NCI-H2081 (cell line): ENCODE measurements at places on chromosomes 1 and 21.

- no peak for DNase-seq
These were observed 6.1 kb downstream of the STX12 start for GRCh38 chr1:27779122-27779521.

DNA sequence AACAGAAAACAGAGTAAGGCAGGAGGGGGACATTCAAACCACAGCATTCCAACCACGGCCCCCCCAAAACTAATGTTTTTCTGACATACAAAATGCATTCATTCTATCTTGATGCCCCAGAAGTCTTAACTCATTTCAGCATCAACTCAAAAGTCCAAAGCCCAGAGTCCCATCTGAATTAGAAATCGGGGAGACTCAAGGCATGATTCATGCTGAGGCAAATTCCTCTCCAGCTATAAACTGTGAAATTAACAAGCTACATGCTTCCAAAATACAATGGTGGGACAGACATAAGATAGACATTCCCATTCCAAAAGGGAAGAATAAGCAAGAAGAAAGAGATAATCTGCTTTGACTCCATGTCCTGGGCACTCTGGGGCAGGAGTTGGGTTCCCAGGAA, 73.9 kb downstream of the KCNJ15 start:
- DNase-seq: no peak

DNA sequence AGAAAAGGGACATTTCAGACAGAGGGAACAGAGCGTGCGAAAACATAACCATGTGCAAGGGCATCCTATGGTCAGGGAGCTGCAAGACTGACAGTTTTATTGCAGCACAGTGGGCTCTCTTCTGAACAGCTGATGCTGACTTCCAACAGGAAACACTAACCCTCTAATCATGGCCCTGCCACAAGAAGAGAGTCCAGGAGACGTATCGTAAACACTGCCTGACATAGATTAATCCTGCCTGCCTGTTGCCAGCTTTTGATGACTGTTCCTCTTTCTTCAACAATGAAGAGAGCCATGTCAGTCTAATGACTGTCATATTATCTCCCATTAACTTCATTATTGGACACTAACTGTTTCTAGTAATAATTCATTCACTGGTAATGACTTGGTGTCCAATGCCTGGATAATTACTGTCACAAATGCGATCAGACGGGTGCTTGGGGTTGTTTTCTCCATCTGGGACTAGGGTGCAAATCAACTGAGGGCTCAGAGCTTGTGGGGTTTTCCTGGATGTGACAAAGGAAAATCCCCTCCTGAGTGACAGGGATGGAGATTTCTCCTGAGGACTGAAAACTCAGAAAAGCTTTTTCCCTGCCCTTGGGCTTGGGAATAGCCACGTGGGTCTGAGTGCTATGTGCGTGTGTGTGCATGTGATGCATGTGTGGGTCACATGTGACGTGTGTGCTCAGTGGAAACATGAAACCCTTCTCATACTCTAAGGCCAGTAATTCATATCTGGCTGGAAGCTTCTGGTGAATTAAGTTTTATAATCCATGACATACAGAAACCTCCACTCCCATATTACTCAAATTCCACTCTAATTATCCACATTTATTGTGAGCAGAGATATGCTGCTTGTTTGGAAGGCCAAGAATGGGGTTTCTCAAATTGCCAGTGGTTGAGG, 144.0 kb upstream of the PLXNA2 start:
- DNase-seq: peak; percentile 85

DNA sequence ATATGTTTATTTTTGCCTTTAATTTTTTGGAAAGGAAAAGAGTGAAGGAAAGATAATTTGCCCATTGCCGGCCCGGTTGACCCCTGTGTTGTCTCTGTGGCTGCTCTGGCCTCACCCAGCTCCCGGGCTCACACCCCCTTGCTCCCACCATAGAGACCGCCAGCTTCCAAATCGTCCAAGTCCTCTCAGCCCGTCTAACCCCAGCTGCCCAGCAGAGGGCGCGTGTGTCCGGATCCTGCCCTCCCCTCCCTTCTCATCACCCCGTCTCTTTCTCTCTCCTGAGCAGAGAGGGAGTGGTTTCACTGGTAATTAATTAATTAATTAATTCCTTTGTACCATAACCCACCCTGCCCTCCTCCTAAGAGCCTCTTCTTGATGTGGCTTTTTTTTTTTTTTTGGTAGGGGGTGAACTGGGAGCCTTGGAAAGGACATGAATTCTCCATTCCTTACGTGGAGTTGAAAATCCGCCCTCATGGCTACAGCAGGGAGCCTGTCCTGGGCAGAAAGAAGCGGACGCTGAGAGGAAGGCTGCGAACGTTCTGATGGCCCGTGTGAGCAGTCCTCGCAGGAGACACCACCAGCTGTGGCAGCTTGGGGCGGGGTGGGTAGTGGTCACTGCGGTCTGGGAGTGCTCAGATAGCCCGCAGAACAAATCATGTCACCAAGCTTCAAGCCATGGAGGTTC, 45.9 kb downstream of the KIAA0040 start:
- peak; percentile 67 for DNase-seq

- DNase-seq: peak; percentile 86
These were observed 51.6 kb downstream of the PLPP3 start for GRCh38 chr1:56527548-56528302.

- DNase-seq: no peak
These were observed 90.8 kb downstream of the VAV3 start for GRCh38 chr1:107874221-107874620.

GRCh38 chr1:224619209-224619608, 3.1 kb downstream of the CNIH3 start:
- DNase-seq: no peak

DNA sequence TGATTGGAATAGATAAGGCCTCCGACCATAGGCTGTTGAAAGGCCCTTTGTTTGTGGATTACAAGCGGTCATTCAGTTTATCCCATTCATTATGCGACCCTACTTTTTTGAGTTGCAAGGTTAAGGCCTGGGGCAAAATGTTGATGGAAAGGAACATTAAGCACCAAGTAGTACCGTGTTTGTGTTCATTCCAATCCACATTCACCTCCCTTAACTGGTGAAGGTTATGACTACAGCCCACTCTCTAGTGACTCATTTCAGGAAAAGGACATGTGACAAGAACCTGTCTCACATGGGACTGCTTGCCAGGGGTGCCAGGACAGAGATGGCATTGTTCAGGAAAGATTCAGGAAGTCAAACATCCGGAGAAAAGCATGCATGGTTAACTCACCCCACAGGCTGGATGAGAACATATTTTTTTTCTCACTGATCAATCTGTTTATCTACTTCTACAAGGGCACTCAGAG, 81.6 kb downstream of the CD58 start:
- no peak for DNase-seq

- no peak for DNase-seq
These were observed 17.0 kb upstream of the PIGC start for GRCh38 chr1:172460887-172461315.

DNA sequence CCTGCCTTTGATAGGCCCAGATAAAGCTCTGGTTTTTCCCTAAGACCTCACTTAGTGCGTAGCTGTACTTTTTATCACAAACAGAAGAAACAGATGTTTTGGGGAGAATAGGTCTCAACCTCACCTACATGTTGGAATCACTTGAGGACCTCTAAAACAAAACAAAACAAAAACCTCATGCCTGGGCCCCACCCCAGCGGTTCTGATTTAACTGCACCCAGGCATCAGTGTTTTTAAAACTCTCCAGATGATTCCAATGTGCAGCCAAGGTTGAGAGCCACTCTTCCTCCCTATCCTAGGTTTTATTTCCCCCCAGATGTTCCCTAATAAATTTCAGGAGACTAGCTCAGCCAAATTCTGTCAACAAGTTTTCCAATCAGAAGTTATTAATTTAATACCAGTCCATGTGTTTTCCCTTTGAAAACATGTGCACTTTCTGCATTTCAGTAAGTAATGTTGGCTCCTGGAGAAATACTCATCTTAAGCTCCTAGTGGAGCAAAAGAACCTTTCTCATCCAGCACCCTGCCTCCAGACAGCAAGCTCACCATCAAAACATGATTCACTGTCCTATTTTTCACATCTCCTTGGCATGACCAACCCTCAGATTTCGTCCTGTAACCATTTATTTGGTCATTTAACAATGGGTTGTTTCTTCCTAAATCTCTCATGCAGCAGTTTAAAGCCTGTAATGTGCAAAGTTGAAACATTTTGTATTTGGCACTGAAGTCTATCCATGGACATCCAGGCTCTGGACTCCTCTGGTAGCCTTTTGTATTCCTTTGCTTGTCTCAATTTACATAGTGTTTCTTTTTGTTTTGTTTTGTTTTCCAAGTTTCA, 27.5 kb downstream of the LRRC8C start:
- no peak for DNase-seq

DNA sequence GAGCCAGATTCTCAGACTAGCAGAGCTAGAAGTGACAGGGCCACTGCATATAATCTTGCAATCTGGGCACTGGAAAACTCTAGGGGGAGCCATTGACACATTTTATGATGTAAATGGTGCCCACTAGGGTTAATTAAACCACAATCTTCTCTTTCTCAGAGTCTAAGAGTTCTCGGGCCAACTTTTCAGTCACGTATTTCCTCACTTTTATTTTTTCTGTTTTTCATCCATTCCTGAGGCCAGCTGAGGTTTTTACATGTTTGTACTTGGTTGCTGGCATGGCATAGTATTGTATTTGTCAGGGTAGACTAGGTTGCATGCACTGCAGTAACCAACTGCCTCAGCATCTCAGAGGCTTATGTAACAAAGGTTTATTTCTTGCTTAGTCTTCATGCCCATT, 138.2 kb downstream of the ZNF326 start:
- peak; percentile 58 for DNase-seq

- no peak for DNase-seq
These were observed 15.1 kb upstream of the IL22RA1 start for GRCh38 chr1:24157918-24158481.

GRCh38 chr1:44559913-44560312, 114.4 kb downstream of the TMEM53 start:
- DNase-seq: no peak

- no peak for DNase-seq
These were observed 20.5 kb upstream of the MTF1 start for GRCh38 chr1:37879865-37880264.

- DNase-seq: no peak
These were observed 138.1 kb upstream of the IRF2BP2 start for GRCh38 chr1:234748066-234748465.

DNA sequence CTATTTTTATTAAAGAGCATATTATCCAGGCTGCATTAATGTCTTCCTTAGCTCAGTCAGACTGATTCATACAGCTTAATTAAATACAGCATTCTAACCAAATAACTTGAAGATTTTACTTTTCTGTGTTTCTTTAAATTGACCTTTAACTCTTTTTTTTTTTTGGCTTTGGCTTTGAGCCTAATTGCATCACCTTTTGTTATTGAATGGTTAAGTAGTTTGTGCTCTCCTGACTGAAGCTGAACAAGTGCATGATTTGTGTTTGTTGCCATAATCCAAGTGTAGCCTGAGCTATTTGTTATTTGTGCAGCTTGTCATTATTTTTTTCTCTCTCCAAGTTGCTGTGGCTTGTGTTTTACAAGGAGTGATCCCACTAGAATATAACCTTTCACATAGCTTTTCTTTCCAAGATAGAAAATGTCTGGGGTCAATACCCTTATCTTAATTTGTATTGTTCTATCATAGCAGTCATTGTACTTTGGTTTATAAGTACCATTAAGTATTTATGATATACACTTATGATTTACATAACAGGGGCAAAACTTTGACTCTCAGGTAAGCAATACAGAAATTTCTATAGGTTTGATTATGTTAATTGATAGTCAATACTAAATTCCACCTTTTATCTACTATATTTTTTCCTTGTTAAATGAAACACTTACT, 31.6 kb downstream of the CDC14A start:
- no peak for DNase-seq

DNA sequence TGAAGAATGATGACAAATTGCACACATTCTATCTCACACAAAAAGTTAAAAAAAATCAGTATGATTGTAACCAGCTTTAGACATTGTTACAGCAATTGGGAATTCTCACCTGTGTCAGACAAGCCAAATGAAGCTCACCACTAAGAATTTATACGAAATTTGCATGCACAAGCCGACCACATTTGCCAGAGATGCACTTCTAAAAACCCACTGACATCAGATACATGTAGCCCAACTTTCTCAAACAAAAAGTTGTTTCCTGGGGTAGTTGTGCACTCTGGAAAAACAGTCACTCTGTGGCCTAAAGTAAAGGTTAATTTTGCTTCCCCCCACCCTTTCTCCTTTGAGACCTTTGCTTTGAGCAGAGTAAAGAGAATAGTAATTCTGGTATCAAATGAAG, 67.9 kb upstream of the IL12RB2 start:
- no peak for DNase-seq

GRCh38 chr1:6098303-6099215, 52.9 kb downstream of the KCNAB2 start:
- no peak for DNase-seq

GRCh38 chr1:232766241-232766890, 38.9 kb upstream of the MAP10 start:
- no peak for DNase-seq

DNA sequence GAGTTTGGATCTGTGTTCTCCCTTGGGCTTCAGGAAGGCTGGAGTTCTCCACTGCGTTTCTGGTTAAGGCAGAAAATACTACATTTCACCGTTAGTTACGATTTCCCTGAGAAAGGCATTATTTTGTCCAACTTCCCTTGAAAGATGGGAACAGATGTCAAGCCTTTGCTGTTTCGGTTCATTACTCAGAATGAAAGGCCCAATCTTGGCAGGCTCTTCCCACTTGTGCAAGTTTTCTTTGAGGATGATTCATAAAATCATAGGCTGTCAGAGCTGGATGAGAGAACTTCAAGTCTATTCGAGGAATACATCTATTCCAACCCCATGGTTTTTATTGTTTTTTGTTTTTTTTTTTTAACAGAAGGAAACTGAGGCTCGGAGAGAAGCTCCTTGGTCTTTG, 205.2 kb downstream of the GRIK3 start:
- no peak for DNase-seq

- DNase-seq: no peak
These were observed 3.2 kb downstream of the SPSB1 start for GRCh38 chr1:9295884-9296283.

DNA sequence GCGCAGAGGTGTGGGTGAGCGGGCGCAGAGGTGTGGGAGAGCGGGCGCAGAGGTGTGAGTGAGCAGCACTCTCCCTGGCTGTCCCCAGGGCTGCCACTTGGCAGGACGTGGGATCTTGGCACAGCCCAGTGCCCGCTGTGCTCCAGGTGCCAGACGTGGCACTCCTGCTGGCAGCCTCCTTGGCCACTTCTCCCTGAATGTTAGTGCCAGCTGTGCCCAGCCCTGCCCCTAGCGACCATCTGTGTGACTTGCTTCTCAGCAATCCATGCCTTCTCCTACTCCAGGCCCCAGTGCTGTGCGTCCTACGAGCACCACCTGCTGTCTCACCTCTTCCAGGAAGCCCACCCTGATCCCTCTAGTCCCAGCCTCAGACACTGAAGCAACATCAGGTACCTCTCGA, 30.5 kb downstream of the KRTAP10-1 start:
- DNase-seq: peak; percentile 81

- DNase-seq: no peak
These were observed 208.0 kb upstream of the DEPDC1 start for GRCh38 chr1:68704800-68705443.
